Memory B cell (primary cell): ENCODE measurements at places on chromosomes 13 and 19.

- DNase-seq: no peak
Measured at GRCh38 chr19:55287361-55288079, 3.7 kb downstream of the BRSK1 start.

DNA sequence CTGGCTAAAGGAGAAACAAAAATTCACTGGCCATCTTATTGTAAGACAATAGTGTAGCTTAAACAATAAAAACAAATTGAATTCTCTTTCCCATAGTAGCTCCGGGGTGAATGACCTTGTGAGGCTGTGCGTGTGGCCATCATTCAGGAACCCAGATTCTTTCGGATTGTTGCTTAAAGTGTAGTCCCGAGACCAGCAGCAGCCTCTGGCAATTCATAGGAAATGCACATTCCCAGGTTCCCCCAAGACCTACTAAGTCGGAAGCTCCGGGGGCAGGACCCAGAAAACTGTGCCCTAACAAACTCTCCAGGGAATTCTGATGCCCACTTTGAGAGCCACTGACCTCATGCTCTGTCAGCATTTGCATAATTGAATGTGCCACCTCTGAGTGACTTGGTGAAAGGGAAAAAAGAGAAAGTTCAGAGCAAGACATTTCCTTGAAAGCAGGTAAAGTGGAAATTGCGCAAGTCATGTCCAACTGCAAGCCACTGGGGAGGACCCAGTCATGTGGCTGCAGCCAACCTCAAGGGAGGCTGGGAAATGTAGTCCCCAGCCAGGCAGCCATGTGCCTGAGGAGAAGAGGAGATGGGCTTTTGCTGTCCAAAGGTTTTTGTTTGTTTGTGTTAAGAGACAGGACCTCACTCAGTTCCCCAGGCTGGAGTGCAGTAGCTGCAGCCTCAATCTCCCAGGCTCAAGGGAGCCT, 50.7 kb upstream of the PNMA8B start:
- no peak for DNase-seq

DNA sequence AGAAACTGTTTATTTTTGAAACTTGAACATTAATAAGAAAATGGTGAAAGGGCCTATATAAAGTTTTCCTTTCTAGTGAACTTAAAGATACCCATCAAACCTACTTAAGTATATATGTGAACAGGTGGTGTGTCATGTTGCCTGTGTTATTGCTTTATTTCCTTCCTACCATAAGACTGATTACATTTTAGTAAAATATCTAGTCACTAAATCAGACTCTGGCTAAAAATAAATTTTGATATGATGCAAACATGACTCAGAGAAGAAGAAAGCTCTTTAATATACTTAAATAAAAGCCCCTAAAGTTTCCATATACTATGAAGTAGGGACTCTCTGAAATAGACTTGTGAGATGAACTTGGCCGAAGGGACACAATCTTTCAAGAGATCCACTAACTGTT, 35.1 kb upstream of the FBXL3 start:
- no peak for DNase-seq

GRCh38 chr19:3798137-3798536, 12.0 kb upstream of the MATK start:
- DNase-seq: no peak

- DNase-seq: no peak
Measured at GRCh38 chr19:48968179-48968661, 3.1 kb downstream of the FTL start.

- DNase-seq: no peak
Measured at GRCh38 chr13:106352850-106353249, 182.6 kb downstream of the EFNB2 start.

DNA sequence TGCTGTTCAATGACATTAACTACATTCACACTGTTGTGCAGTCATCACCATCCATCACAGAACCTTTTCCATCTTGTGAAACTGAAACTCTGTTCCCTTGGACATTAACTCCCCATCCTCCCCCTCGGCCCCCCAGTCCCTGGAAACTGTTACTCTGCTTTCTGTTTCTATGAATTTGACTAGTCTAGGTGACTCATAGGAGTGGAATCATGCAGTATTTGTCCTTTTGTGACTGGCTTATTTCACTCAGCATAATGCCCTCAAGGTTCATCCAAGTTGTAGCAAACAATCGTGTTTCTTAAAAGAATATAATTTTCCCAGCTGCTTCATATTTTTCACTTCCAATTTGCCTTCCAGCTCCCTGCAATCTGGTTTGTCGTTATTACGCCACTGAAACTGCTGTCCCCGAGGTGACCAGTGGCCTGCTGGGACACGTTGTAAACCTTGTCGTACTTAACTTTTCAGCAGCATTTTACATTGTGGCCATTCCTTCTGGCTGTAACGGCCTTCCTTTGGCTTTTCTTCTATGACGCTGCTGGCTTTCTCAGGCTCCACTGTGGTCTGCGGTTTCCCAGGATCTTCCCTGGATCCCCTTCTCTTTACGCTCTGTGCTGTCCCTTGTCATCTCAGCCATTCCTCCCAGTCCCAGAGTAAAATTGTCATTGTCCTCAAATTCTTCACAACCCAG, 74.0 kb downstream of the DHRS12 start:
- DNase-seq: no peak

GRCh38 chr19:1292419-1293151, 6.9 kb downstream of the EFNA2 start:
- no peak for DNase-seq
